Natural killer cell (primary cell): ENCODE measurements at places on chromosomes 1 and 21. TPM values are rescaled to one million over a fixed set of nuclear protein-coding genes. Genes with fewer than 3 reads are reported as not detected.

DNA sequence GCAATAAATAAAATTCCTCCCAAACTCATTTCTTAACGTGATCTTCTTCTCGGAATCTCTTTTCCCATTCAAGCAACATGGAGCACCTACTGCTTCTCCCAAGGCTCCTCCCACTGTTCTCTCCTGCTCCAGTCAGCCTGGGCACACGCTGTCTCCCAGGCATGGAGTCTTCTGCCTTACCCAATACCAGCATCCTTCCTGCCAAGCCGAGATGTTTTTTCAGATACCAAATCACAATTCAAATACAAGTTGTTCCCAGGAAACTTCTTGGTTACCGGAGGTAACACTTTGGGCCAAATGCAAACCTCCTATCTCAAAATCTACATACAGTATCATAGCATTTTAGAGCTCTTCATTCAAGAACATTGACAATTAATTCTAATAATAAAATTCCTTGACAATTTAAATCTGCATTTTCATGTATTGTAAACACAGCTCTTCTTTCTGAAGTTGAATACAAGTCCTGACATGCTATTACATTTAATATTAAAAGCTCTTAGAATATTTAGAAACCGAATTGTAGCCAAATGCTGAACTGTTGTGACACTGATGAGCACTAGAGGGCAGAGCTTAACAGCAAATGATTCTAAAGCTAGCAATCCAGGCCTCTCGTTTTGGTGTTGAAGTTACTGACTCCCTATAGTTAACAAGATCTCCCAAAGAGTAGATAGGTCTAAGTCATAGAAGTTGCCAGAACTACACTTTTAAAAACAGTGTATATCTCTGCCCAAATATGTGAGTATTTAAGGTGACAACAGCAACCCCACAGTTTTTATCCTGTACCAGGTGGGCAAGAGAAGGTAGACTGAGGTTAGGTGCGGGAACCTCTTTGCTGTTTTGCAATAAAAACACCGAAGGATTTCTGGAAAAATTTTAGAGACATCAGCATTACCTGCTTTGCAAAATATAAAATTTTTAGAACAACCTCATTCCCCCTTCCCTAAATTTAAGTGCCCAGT, 52.3 kb downstream of the BCAR3 start:
- DNase-seq: no peak
- H3K36me3 ChIP-seq: no peaks in the 10 kb centered on the region
- H3K4me1 ChIP-seq: no peaks in the 10 kb centered on the region
- H3K4me3 ChIP-seq: no peak overlapping the region

DNA sequence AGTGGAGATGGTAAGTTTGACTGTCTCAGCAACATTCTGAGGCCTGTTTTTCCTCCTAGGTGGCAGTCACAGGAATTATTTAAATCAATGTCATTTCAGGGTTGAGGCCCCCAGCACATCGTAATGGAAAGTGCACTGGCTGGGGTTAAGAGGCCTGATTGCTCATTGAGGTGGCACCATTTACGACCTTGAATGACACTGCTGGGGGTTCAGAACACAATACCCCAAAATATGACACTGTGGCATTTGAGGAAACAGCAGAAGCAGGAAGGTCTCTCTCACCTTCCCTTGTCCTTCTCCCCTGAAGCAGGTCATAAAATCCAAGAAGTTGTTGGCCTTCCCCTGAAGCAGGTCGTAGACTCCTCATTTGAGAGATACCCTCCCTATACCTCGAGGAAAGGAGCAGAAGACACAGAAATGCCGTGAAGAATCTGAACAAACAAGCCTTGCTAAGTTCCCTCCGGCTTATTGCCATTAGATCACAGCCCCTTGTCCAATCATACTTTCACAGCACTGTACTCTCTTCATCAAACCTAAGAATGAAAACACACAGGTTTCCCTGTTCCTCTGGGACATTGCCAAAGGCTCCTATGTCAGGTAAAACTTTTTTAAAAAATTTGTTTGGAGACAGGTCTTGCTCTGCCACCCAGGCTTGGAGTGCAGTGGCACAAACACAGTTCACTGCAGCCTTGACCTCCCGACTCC, 71.3 kb downstream of the S1PR1 start:
- DNase-seq: no peak
- H3K4me1 ChIP-seq: peaks cover 66% of the 10 kb centered on the region
- H3K27ac ChIP-seq: peak overlapping the region; percentile 86
- no peak overlapping the region for H3K4me3 ChIP-seq
- no peaks in the 10 kb centered on the region for H3K36me3 ChIP-seq
- H3K27me3 ChIP-seq: no peaks in the 10 kb centered on the region

The COL9A2 gene
- total RNA-seq: 2.4 TPM

The S100A7A gene
- not detected for total RNA-seq

The KRTAP7-1 gene
- not detected for total RNA-seq

- H3K27ac ChIP-seq: no peak overlapping the region
- H3K4me3 ChIP-seq: no peak overlapping the region
- H3K27me3 ChIP-seq: no peaks in the 10 kb centered on the region
- H3K36me3 ChIP-seq: no peaks in the 10 kb centered on the region
- DNase-seq: no peak
Observed at GRCh38 chr1:208111646-208112190, 132.5 kb downstream of the PLXNA2 start.

DNA sequence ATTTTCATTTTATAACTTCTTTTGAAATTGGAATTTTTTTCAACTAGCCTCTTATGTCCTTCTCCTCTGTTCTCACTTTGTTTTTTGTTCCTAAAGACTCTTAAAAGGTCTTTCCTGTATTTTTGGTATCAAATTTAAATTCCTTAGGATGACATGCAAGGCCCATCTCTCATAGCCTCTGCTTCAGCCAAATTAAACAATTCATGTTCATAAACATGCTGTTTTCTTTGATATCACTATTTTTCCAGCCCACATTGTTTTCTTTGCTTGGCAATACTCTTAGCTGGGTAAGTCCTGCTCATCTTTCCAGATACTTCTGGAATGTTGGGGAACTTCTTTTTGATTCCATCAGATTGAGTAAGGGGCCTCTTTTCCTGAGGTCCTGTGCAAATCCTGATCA, 55.8 kb upstream of the GPR88 start:
- H3K4me3 ChIP-seq: no peak overlapping the region
- H3K27ac ChIP-seq: no peak overlapping the region
- no peaks in the 10 kb centered on the region for H3K27me3 ChIP-seq
- H3K36me3 ChIP-seq: peaks cover 47% of the 10 kb centered on the region
- no peak for DNase-seq

The ST6GALNAC5 gene
- total RNA-seq: not detected

DNA sequence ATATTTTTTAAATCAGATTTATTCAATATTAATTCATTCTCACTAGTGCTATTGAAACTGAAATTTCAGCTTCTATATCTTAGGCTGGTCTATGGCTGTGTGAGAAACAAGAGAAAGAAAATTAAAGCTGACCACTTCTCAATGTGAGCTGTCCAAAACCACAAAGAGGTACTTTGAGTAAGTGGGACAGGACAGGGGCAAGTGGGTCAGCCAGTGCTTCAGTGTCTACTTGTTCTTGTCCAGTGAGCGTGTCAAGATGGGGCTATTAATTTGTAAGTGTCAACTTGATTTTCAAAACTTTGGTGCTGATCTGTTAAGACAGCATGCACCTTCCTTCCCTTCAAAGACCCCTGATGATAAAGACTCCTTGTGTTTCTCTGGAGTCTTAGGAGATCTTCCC, 533.9 kb downstream of the PLPP3 start:
- H3K36me3 ChIP-seq: no peaks in the 10 kb centered on the region
- no peak for DNase-seq
- H3K4me3 ChIP-seq: no peak overlapping the region
- no peak overlapping the region for H3K27ac ChIP-seq
- no peaks in the 10 kb centered on the region for H3K27me3 ChIP-seq

- peaks cover 6% of the 10 kb centered on the region for H3K4me1 ChIP-seq
- H3K4me3 ChIP-seq: no peak overlapping the region
- H3K36me3 ChIP-seq: peaks cover 8% of the 10 kb centered on the region
- no peak for DNase-seq
- no peaks in the 10 kb centered on the region for H3K27me3 ChIP-seq
Observed at GRCh38 chr1:174167265-174167803, 8.0 kb downstream of the RABGAP1L start.

DNA sequence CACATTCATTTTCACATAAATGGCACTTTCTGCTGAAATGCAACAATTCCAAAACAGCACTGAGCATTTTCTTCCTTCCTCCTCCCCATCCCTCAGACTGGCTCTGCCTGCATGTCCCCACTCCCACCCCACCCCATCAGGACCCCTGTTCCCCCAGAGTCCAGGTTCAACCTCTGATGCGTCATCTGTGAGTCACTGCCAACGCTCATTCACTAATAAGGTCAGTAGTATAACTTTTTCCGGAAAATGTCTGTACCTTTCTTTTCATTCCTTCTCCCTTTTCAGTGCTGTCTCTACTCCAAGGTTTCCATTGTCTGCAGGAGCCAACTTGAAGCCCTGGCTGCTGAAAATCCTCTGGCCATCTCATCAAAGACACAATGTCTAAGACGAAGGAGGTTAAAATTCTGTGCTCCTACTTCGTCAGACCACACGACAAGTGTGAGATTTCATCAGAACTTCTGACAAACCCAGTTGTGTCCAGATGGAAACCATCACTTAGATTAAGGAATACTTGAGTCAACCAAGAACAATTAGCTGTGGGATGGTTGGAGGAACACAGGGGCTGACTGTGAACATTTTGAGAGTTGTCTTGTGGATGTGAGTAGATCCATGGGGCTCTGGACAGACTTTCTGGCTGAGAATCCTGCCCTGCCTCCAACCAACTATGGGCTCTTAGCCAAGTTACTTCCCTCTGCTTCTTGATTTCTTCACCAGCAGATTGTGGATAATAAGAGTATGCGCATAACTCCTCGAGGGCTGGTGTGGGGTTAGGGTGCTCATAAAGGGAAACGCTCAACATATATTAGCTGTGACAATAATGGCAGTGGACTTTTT, 35.6 kb upstream of the UTS2 start:
- H3K27me3 ChIP-seq: no peaks in the 10 kb centered on the region
- H3K36me3 ChIP-seq: no peaks in the 10 kb centered on the region
- no peak overlapping the region for H3K27ac ChIP-seq
- peaks cover 9% of the 10 kb centered on the region for H3K4me1 ChIP-seq
- H3K4me3 ChIP-seq: no peak overlapping the region
- DNase-seq: no peak

The GJB5 gene
- not detected for total RNA-seq

The PTPN22 gene
- total RNA-seq: 122 TPM

- no peak overlapping the region for H3K27ac ChIP-seq
- DNase-seq: no peak
- H3K27me3 ChIP-seq: no peaks in the 10 kb centered on the region
- H3K36me3 ChIP-seq: no peaks in the 10 kb centered on the region
- no peak overlapping the region for H3K4me3 ChIP-seq
Observed at GRCh38 chr1:40795811-40796586, 12.4 kb downstream of the KCNQ4 start.

GRCh38 chr1:28354121-28354520, 15.4 kb upstream of the PHACTR4 start:
- H3K27me3 ChIP-seq: no peaks in the 10 kb centered on the region
- no peaks in the 10 kb centered on the region for H3K36me3 ChIP-seq
- peaks cover 8% of the 10 kb centered on the region for H3K4me1 ChIP-seq
- DNase-seq: no peak
- H3K4me3 ChIP-seq: no peak overlapping the region

- no peaks in the 10 kb centered on the region for H3K4me1 ChIP-seq
- peaks cover 68% of the 10 kb centered on the region for H3K36me3 ChIP-seq
- no peaks in the 10 kb centered on the region for H3K27me3 ChIP-seq
- H3K4me3 ChIP-seq: no peak overlapping the region
- DNase-seq: no peak
Observed at GRCh38 chr1:236837897-236838296, 42.8 kb downstream of the MTR start.

- no peak overlapping the region for H3K4me3 ChIP-seq
- H3K4me1 ChIP-seq: peaks cover 20% of the 10 kb centered on the region
- no peak for DNase-seq
- H3K27me3 ChIP-seq: no peaks in the 10 kb centered on the region
Observed at GRCh38 chr1:183583466-183583865, 6.8 kb downstream of the NCF2 start.

The MX2 gene
- total RNA-seq: 37.9 TPM

The CDA gene
- not detected for total RNA-seq

The DNAJC11 gene
- 36.2 TPM for total RNA-seq

GRCh38 chr1:17909634-17910033, 154.5 kb downstream of the ACTL8 start:
- H3K27me3 ChIP-seq: peaks cover 8% of the 10 kb centered on the region
- no peaks in the 10 kb centered on the region for H3K36me3 ChIP-seq
- no peak overlapping the region for H3K4me3 ChIP-seq
- no peak for DNase-seq

- no peak for DNase-seq
- no peaks in the 10 kb centered on the region for H3K36me3 ChIP-seq
Observed at GRCh38 chr1:220485131-220485530, 42.8 kb upstream of the MARK1 start.

DNA sequence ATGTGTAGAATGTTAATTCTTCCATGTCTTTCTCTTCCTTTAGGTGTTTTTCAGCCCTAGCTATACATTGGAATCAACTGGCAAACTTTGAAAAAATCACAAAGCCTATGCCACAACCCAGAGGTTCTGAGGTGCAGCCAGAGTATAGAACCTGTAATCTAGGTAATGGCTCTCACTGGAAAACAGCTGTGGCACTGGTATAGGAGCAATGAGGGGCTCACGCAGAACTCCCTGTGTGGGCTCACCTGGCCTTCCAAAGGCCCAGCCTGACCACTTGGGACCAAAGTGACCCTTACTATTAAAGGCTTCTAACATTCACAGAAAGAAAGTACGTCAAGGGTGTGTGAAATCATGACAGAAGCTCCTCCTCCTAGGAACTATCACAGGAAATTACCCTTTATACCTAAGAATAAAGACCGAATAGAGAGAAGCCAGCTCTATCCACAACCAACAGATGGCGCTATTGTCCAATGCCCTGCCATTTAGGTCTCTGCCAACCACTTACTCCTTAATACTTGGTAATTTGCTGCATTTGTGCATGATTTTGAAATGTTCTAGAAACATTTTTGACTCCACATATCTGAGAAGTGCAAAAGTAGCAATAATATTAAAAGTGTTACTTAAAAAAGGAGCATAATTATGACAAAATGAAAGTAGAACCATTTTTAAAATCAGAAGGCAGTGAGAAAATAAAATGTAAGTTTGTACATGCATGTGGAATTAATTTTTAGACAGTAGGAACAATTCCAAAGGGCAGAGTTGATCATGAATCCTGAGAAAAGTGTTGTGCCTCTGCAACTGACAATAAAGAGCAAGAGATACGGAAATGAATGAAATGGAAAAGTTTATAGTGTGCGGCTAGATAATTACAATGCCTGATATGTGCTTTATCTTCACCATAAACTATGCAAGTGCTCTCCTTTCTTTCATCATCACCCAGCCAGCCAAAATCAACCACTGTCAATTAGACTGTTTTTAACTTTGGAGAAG, 93.1 kb upstream of the HAO2 start:
- H3K27ac ChIP-seq: no peak overlapping the region
- H3K36me3 ChIP-seq: no peaks in the 10 kb centered on the region
- peaks cover 2% of the 10 kb centered on the region for H3K27me3 ChIP-seq
- DNase-seq: no peak
